ENCODE measurements at places on chromosomes 4 and X.

DNA sequence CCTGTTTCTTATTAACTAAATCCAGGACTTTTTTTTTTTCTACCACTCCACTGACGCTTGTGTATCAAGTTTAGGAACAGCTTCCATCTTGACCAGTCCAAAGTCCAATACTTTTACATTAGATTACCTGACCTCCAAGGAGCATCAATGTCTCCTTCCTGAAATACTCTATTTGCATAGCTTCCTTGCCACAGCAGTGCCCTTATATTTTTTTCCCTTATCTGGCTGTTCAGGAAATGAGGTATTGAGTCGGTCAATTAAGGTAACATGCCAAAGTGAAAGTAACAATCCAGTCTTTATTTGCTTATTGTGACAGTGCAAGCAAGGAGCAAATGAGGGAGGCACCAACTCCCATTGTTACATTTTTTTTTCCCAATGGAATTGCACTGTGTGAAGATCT lies 730.8 kb upstream of the NDST4 start:
- no peak for DNase-seq

- DNase-seq = no peak
Observed at GRCh38 chrX:19750028-19750782, 137.2 kb downstream of the SH3KBP1 start.

DNA sequence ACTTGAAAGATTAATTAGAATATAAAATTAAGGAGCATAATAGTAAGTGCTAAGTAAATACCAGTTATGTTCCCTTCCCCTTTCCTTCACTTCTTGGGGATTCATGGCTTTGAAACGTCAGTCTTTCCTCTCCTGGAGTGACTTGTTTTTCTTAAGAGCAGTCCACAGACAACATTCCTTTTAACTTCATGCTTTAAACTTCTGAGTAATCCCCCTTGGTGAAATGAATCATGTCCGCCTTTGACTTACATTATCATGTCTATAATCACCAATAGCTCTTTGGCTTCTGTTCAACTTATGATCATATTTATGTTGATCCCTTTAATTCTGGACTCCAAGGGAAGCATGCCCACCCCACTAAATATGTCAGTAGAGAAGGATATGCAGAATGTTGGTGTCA lies 1012.1 kb upstream of the SLIT2 start:
- no peak for DNase-seq

GRCh38 chr4:53557669-53558064 lies 33.6 kb downstream of the LNX1 start:
- DNase-seq = no peak
